Mammary epithelial cell (primary cell): ENCODE measurements at places on chromosomes 4 and X. TPM values are rescaled to one million over a fixed set of nuclear protein-coding genes. Genes with fewer than 3 reads are reported as not detected.
A peak's percentile ranks its signal among the peaks of the same experiment; 100 is the strongest.

The SMIM20 gene
- 19.7 and 35.5 TPM in 2 replicates for total RNA-seq

DNA sequence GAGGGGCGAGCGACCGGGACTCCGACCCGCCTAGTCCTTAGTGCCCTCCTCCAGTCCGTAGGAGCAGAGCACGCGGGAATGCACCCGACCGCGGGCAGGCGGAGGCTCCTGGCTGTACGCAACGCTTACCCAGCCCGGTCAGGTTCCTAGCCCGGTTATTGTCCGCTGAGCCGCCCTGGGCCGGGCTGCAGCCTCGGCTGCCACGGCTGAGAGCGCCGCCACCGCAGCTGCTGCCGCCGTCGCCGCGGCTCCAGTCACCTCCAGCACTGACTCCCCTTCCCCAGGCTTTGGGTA is at the start of gene AMER1:
Gene AMER1 (minus strand): TSS at position 268 of the 294 bp plus-strand sequence. CDS start 12,422 bp downstream, outside the sequence.
- no peak for DNase-seq

The ANKRD50 gene
- 21.6 and 25.7 TPM in 2 replicates for total RNA-seq

The STARD8 gene
- total RNA-seq = 0.17 TPM

DNA sequence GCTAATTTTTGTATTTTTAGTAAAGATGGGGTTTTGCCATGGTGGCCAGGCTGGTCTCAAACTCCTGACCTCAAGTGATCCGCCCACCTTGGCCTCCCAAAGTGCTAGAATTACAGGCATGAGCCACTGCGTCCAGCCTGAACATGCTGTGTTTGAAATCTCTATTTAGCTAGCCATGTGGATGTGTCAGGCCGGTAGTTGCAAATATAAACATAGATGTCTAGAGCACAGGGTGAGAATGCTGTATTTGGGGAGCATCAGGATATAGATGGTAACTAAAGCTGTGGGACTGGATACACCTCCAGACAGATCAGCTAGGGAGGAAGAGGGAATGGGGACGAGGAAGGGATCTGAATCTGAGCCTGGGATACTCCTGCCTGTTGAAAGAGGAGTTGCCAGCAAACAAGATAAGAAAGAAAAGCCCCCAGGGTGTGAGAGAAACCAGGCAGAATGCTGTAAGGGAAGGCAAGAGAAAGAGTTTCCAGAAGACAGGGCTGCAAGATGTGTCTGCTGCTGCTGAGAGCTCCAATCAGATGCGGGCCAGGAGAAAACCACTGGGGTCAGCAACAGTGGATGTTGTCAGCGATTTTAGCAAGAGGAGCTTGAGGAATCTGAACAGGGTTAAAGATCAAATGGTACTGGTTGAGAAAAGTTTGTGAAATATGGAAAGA is 177.4 kb downstream of the PALLD start:
- no peak for DNase-seq

DNA sequence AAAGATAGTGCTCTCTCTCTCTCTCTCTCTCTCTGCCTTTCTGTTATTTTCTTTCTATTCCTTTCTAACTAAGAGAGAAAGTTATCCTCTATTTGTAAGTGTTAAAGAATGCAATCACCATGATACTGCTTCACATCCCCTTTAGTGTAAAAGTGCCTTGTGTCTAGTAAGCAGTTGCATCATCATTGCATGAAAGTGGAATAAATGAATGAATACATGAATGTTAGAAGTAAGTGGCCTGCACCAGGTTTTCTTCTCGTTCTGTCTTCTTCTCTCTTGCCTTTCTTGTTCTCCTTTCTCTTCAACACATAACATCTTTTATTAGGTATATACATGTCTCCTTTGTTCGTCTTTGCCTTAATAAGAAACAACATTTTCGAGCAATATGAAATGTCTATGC is 35.2 kb downstream of the TRIM2 start:
- no peak for DNase-seq

GRCh38 chr4:69832326-69833030 is 27.5 kb downstream of the SULT1E1 start:
- no peak for DNase-seq

DNA sequence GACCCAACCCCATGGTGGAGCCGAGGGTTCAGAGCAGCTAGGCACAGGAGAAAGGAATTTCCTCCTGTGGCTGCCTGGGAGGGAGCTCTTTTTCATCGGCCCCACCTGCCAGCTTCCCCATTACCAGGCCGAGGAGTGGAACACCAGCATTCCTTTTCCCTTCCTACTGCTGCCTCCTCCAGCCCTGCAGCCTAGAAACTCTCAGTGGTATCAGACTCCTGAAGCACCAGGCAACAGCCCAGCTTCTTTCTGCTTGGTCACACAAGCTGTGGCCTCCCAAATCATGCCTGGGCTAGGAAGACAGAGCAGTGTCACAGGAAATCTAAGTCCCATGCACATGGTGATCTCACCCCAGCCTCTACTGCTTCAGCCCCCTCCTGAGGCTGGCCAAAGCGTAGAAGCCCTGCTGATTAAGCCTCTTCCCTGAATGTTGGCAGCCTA is 30.1 kb downstream of the RTL5 start:
- DNase-seq = no peak

The TDO2 gene
- total RNA-seq = not detected

- DNase-seq = no peak
Measured at GRCh38 chrX:70301716-70302115, 11.8 kb downstream of the KIF4A start.

GRCh38 chr4:20319825-20320612 is 68.3 kb downstream of the SLIT2 start:
- DNase-seq = no peak

DNA sequence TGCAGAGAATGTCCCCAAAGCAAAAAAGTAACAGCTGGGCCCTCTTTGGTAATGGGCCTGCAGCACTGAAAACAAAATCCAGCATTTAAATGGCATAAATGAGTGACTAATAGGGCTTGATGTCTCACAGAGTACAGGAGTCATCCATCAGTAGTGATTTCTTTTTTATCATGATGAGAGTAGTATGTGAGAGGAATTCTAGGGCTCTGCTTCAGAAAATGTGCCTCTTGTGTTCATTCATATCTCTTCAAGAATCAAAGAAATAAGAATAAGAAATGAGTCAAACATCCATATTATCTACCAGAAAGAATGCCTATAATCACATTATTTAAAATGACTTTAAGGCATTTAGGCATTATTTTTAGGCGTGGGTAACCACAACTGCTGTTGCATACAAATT is 792.9 kb upstream of the HTR2C start:
- DNase-seq = no peak

DNA sequence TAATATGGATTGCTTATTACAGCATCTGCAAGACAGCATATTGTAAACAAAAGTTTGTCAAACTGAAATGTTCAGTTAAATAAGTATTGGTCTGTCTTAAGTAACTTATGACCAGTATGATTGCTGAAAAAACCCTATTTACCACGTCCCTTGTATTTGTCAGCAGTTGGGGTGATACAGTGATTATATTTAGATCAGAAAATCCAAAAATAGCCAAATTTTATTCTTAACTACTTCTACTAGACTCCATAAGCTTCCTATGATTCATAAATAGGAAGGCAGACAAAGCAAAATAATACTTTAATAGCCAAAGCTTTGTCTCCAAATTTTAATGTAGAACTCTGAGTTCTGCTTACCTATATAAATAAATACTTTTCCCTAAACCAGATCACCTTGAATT is 45.3 kb downstream of the TBCK start:
- no peak for DNase-seq

The MXRA5 gene
- 42.3 TPM for total RNA-seq

The SOD3 gene
- not detected in 2 replicates for total RNA-seq

DNA sequence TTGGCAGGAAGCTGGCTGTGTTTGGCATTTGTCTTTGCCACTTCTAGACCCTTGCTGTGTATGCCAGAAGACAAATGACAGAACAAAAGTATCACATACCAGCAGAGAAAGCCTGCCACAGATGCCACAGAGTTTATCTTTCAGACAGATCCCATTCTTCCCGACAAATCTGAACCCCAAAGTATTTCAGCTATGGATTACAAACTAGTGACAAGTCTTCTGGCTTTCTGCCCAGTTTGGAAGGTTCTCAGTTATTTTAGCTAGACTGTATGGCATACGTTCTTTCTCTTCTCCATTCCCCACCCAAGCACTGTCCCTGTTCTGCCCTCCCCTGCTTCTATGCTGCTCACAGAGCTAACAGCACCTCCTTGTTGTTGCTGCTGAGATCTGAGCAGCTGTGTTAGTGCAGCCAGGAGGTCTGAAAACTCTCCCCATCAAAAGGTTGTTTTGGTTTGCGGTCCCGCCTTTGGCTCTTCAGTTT is 236.7 kb downstream of the FRAS1 start:
- DNase-seq = peak; percentile 65

DNA sequence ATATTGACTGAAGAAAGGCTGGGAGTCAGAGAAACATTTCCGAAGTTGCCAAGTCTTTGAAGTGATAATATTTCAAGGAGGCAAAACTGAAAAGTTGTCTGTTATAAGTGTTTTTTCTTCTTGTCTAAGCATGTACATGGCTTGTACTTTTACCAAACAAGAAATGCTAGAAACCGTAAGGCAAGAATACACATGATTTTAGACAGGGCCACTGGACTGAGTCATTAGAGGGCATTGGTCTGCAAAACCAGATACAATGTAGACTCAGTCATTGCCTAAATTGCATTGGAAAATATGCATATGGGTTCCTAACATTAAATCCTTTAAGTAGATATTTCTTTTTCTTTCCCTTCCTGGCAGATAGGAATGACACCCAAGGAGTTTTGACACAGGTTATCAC is 284.9 kb upstream of the PUDP start:
- peak; percentile 81 for DNase-seq

DNA sequence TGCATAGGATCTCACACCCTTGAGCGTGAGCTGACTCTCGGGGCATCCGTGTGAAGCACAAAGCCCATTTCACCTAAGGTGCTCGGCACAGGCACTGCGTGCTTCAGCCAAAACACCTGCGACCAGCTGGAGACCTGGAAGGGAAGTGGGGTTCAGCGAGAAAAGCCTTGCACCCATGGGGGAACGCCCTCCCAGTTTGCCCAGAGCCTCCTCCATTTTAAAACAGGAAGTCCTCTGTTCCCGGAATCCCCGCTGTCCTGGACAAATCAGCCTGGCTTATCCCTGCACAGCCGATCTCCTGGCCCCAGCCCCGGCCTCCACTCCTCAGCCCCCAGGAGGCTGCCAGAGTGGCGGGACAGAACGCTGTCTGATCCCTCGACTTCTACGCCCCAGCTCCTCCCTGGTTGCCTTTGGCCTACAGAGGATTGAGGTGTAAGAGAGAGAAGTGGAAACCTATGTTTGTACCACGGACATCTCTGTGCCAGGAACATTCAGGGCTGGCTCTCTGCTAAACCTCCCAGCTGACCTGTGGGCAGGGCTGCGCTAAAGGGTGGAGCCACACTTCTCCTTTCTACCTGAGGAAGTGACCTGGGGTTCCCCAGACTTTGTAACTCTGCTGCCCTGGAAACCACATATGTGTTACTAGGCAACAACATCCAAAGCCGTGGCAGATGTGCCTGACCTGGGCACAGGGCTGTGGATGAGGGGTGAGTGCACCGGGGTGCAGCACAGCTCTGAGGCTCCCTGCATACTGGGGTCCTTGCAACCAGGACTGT is 3.8 kb upstream of the C4orf50 start:
- DNase-seq = no peak

DNA sequence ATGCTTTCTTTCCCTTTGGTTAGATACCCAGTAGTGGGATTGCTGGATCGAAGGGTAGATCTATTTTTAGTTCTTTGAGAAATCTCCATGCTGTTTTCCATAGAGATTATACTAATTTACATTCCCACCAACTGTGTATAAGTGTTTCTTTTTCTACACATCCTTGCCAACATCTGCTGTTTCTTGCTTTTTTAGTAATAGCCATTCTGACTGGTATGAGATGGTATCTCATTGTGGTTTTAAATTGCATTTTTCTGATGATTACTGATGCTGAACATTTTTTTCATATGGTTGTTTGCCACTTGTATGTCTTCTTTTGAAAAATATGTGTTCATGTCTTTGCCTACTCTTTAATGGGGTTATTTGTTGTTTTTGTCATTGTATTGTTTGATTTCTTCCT is 6.6 kb upstream of the AGA start:
- DNase-seq = peak; percentile 48

The TBX22 gene
- not detected for total RNA-seq

DNA sequence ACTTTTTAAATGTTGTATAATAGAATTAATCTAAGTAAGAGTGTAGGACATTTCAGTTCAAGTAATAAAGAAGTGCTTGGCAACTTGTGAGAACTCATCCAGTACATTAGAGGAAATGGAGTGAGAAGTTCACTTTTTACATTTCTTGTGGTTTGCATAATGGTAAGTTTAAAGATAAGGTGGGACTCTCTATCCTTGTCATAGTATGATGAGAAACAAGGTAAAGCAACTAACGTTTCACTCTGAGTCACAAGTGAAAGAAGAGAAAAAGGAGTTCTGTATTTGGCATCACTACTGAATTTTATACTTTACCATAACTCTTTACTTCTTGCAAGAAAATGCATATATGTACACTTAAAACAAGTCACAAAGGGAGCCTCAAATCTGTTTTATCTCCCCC is 219.4 kb downstream of the SLC4A4 start:
- DNase-seq = no peak

DNA sequence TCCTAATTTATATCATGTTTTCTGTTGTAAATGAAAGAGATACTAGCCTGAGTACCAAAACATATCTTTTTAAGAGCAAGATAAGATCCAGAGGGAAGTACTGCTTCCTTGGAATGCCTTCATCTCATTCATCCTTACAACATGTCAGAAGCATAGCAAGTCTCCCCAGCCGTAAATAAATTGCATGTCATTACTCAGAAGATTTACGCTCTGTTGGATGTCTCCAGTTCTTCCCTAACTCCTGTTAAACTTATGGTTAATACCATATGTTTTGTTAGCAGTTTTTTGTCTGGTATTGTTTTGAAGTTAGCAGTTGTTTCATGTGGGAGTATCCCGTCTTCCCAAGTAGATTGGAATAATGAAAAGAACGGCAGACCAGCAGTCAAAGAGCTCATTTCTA is 7.5 kb upstream of the GPC3 start:
- DNase-seq = no peak

The GNRHR gene
- 0.26 TPM in 1 of 2 replicates, not detected in the other for total RNA-seq

DNA sequence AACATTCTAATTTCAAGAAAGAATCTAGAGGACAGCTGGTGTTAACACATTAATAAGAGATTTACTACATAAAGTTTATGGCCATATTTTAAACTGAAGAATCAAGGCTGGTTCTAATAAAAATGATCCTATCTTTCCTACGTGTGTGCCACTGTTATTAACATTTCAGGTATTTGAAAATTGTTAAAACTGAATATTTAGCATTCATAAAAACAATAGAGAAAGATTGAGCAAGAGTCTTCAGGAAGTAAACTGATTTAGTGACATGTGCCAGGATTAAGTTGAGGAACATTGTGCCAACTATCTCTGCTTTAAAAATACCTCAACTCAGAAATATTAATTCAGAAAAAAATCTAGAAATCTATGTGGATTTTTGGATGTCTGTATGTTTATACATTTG is 810.1 kb downstream of the FAT4 start:
- DNase-seq = no peak

- DNase-seq = no peak
Measured at GRCh38 chr4:76366737-76367136, 54.2 kb downstream of the CCDC158 start.
